ENCODE measurements at places on chromosomes 11 and 22.

- no peak for DNase-seq
Measured at GRCh38 chr22:23110190-23110921, 31.4 kb downstream of the RSPH14 start.

DNA sequence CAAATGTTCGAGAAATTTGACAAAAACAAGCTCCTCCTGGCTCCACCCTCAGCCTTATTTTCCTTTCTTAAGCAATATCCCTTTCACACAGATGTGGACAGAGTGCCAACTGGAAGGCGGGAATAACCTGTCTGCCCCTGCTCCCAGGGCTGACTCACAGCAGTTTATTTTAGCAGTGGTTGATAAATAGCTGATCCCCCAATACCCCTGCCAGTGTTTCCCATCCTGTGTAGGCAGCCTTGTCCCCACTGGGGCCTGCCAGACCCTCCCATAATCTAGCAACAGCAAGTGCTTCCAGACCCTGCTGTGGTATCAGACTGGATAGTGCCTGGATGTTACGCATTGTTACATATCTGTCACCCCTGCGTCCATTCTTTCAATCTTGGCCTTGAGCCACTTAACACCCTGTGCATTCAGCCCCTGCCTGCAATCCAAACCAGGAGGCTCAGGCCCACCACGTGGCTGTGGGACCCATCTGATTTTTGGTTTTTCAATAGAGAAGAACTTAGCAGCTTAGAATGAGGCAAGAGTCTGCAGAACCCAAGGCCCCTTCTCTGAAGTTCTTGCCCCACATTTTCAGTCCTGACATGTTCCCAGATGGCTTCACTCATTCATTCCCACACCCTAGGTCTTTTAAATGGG, 53.7 kb downstream of the PARVA start:
- peak; percentile 66 for DNase-seq

- no peak for DNase-seq
Measured at GRCh38 chr11:47532597-47533213, 20.2 kb downstream of the CELF1 start.

DNA sequence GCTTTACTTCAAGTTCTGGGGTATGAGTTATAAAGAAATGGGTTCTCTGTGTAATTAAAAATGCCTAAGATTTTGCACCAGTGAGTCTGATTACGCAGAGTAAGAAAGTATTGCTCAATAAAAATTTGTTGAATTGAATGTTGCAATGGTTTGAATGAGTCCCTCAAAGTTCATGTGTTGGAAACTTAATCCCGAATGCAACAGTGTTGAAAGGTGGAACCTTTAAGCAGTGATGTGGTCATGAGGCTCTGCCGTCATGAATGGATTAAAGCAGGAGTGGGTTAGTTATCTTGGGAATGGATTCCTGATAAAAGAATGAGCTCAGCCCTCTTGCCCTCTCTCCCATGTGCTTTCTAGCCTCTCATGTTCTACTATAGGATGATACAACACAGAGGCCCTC, 52.6 kb upstream of the SESN3 start:
- DNase-seq = no peak

DNA sequence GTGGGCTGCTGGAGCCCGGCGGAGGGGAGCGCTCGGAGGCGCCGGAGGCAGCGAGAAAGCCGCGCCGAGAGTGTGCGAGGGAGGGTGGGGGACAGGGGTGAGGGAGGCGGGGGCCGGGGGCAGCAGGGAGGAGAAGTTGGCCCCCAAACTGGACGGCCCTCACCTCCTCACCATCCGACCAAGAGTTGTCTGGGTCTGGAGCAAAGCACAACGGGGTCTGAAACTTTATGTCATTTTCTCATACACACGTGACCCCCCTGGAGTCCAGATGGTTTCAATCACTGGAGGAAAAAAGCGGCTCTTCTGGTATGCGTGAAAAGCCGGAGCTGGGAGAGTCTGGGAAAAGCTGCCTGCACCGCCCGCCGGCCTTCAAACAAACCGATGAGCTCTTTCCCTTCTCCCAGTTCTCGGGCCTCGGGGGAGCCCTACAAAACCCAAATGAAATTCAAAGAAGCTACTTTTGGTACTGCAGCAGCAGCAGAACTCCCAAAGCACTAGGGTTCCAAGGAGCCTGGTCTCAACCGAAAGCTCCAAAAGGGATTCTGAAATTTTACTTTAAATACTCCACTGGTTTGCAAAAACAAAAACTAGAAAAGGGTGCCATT, 39.7 kb upstream of the AKIP1 start:
- DNase-seq = peak; percentile 86

GRCh38 chr11:115256397-115257197, 247.6 kb downstream of the CADM1 start:
- no peak for DNase-seq

DNA sequence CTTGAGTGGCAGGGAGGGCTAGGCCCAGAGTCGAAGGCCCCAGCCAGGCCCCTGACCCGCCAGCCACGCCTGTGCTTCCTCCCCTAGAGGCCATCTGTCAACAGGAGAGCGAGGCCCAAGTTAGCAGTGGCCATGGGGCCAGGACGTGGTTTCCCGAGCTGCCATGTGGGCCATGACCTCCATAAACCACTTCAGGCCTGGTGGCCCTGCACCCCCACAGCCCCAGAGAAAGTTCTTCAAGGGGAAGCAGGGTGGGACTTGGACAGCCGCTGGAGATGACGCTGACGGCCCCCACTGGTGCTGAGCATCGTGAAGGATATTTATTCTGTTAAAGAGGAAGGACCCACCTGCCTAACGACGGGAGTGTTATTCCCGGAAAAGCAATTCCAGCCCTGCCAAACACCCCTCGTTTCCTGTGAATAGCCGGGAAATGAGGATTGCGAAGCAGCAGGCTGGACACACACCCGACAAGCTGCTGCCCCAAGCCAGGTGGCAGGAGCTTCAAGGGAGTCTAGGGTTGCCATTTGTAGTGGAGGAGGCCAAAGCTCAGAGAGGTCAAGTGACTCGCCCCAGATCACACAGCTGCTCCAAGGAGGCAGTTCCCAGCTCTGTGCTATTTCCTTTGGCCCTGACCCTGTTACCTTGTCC, 12.8 kb downstream of the PRR5 start:
- DNase-seq = no peak

DNA sequence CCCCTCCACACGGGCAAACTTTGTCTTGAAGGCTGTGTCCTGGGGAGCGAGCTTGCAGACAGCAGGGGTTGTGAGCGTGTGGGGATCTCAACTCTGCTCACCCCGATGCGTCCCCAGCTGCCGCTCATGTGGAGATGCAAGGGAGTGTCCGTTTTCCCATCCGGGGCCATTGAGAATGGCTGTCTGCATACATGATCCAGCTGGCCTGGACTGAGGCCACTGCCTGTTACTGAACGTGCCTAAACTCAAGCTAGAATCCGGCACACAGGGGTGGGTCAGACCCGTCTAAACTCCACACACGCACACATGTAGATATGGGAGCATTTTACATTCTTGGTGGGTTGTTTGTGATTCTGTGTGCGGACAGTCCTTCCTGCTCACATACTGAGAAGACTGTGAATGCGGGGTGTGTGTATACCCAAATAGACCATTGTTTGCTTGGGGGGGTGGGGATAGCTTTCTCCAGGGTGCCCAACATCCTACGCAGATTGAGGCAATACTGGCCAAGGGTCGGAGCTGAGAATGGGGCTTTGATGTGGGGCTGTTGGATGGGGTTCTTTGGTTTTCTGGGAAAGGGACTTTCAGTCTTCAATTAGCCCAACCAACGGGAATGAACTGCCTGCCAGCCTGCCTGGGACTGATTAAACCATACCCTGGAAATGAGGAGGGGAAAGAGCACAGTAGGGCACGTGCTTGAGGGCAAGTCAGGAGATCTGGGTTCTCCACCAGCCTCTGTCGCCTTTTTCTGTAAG, 60.4 kb downstream of the ST3GAL4 start:
- DNase-seq = no peak

GRCh38 chr11:96783311-96783710, 393.5 kb downstream of the JRKL start:
- DNase-seq = no peak

- no peak for DNase-seq
Measured at GRCh38 chr11:109914038-109914437, 179.2 kb upstream of the ZC3H12C start.

GRCh38 chr22:27614006-27614649, 187.4 kb downstream of the MN1 start:
- no peak for DNase-seq

- peak; percentile 51 for DNase-seq
Measured at GRCh38 chr22:22748297-22748743, 103.9 kb downstream of the GGTLC2 start.

DNA sequence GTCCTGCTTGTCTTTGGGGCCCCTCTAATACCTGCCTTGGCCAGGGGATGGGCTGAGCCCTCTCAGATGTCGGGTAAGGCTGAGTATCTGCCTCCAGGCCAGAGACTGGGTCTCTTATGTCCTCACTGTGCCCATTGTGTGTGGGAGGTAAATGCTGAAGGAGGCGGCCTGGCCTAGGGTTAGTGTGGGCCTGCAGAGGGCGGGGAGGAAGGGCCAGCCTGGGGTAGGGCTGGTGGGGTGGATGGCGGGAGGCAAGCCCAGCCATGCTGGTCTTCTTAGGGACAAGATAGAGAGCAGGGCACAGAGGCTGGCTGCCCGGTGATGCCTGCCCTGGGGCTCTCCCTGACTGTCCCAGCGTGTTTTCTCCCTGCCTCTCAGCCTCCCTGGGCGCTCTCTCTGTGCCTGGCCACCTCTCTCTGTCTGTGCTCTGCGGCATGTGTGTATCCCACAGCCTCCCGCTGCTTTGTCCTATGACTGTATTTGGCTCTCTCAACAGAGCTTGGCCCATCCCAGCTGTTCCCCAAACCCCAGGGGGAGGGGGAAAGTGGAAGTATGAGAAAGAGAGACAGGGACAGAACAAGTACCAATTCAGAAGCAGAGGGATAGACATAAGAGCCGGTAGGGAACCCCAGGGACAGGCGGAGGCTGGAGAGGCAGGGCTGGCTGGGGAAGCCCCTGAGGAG, 57.0 kb downstream of the PDE2A start:
- DNase-seq = peak; percentile 30

DNA sequence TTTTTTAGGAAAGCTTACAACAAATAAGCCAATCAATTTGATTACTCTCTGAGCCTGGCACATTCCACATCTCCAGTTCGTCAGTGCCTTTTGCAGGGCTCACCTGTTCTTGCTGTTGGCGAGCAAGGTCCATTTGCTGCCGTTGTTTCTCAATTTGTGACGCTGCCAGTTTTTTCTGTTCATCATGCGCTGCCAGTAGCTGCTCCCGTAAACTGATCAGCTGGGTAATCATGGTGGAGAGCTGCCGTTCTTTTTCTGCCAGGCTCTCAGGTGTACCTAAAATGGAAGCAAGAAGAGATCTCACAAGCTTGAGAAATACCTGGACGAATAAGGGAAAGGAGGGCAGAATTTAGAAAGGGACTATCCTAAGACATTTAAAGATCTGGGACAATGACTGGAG, 169.7 kb downstream of the SOX6 start:
- DNase-seq = no peak

GRCh38 chr22:46077669-46078099, 72.6 kb upstream of the PPARA start:
- DNase-seq = no peak

GRCh38 chr22:49971232-49972162, 10.9 kb downstream of the PIM3 start:
- peak; percentile 68 for DNase-seq

DNA sequence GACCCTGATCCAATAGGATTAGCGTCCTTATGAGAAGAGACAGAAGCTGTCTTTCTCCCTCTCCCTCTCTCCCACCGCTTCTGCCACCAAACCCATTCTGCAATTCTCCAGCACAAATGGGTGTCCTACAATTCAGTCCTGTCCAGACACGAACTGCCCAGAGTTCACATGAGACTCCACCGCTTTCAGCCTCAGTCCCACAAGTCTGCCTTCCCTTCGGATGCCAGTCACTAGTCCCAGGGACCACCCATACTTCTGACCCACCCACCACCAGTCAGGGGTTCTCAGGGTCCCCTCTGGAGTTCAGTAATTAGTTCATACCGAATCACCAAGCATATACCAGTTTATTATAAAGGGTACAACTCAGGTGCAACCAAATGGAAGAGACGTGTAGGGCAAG, 73.6 kb downstream of the TRIM29 start:
- DNase-seq = no peak

DNA sequence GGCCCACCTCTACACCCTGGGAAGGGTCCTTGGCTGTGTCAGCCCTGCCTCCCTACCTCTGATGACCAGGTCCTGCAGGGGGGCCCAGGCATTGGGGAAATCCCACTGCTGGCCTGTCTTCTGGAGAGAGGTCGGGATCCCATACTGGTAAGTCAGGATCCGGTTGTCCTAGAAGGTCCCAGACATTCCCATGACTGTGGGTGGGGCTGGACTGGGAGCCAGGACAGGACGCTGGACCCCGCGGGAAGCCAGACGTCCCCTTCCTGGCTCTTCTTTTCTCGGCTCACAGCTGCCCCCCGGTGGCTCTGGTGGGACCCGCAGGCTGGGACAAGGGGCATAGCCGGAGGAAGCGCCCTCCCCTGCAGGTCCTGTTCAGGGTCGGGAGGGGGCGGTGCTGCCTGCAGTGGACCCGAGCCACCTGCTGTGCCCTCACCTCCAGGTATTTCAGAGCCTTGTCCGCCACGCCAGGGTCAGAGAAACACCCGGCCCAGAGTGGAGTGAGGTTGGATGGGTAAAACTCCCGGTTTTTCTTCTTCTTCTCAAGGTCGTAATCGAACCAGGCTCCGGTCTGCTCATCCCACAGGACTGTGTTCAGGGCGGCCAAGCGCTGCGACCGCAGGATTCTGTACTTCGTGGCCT, 20.0 kb downstream of the TREH start:
- DNase-seq = peak; percentile 94

- DNase-seq = no peak
Measured at GRCh38 chr11:116302756-116303155, 470.0 kb downstream of the BUD13 start.

DNA sequence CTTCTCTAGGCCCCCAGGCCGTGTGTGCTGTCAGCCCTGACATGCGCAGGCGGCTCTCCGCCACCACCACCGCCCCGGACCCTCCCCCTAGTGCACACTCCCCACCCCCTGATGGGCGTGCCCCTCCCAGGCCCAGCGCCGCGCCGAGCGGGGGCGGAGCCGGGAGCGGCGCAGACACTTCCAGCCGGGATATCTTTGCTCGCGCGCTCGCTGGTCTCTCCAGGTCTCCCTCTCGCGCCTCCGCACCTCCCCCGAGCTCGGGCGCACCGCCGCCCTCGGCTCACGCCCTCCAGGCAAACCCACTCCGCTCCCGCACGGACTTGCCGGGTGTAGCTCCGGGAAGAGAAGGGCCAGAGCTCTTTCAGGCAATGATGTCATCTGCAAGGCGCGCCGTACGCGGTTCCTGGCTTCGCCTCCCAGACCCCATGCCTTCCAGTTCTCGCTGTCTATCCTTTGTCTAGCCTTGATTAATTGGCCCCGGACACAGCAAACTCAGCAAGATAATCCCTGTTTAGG, at the start of gene SCN3B:
SCN3B (minus strand) TSS at position 59 of the 516 bp plus-strand sequence. CDS start 823 bp downstream, outside the sequence.
- peak; percentile 71 for DNase-seq

DNA sequence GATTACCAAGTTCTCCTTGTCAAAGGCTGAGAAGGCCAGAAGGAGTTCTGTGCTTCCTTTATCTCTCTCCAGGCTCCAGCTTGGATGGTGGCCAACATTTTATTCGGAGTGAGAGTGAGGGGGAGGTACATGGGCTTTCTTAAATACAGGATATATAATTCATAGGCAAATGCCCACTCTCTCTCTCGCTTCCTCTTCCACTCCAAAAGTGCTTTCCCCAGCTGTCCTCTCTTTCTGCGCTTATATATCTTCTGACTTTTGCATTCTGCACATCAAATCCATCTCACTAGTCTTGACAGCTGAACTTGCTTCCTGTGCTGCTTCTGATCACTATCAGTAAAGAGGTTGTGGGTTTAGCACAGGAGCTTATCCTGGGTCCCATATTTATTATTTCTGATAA, 125.4 kb upstream of the ARHGAP20 start:
- DNase-seq = no peak

GRCh38 chr22:32572741-32573500, 98.3 kb downstream of the FBXO7 start:
- DNase-seq = no peak

Data from AG08395 (cell line).